ENCODE measurements at places on chromosomes 7 and 10.

DNA sequence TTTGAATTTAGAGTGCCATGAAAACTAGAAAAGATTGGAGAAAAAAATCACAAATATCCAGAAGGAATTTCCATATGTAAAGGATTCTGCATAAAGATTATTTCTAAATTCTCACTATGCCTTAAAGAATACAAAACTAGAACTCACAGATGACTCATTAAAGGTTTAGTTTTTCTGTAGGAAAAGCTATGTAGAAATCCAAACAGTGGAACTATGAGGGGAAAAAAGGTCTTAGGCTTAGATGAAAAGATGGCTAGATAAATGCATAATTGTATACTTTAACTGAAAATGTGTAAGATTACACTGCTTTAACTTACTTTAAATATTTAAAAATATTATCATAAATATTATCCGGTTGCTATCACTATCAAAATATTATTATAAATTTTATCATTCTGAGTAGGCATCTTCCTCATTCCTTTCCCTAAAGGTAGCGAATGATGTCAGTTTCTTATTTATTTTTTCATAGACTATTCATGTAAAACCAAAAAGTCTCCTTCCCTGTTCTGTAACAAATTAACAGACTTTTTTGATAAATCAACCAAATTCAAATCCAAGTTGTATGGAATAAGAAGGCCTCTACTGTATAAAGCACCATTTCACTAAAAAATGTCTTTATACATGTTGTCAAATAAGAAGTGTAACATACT, 69.1 kb upstream of the COMTD1 start:
- DNase-seq, result no peak

DNA sequence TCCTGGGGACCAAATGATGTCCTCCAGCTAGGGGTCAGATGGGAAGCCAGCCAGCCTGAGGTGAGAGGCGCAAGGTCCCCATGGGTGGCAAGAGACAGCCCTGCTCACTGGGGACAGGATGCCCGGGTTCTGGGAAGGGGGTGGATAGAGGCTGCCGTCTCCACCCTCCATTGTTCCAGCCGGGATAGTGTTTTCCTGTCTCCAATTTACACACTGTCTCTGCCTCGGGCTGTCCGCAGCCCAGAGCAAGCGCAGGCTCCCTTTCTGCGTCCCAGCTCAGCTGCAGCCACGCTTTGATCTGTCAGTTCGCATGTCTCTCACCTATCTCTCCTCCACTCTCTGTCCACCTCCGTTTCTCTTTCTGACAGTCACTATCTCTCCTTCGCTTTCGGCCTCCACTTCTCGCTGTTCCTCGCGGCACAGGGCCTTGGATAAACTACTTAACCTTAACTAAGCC, 2.1 kb downstream of the EPHB4 start:
- peak; percentile 29 for DNase-seq

- no peak for DNase-seq
Observed at GRCh38 chr10:84826704-84827103, 498.3 kb downstream of the CCSER2 start.

DNA sequence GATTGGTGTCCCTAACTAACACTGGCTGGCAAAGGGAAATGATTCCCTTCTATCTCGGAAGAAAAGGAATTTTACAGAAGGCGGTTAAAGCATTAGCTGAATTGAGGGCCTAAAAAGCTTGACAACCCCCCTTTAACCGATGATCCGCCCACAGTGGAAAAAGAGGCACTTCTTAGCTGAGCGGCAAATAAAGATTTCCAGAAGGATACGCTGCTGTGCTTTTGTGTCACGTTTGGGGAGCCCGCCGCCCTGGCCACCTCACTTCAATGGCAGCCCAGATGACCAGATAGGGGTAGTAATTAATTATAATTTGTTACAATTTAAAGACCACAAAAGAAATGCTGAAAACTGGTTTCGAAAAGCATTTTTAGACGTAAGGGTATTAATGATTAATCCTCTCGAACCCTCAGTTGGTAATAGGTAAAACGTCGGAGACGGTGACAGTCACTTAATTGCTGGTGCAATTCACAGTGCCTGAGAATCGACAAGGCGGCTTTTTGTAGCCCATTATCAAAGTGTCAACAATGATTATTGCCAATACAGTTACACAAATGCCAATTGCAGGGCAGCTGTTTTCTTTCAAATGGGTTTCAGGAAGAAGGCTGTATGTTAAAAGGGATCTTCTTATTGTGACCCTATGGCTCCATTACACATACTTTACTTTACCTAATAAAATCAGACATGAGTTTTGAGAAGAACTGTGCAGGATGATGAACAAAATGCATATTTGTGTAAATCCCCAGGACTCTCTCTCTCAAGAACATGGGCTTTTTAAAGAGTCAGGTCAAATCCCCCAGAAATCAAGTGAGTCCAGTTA, 154.1 kb downstream of the PIP4K2A start:
- no peak for DNase-seq

DNA sequence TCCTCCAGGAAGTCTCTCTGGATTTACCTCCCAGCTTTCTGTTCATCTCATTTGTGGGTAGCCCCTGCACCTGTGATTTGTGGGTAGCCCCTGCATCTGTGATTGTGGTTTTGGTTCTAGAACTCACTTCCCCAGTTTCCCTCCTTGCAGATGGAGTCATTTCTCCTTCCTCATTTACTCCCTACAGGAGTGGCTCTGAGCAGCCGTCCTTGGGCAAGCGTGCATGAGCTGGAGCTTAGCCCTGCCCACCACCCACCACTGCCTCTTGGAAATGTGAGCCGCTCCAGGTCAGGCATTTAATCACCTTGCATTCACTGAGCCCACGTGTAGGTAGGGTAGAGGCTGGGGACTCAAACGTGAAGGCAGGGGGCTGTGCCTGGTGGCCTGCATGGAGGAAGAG, 8.2 kb downstream of the COL26A1 start:
- DNase-seq, result no peak

DNA sequence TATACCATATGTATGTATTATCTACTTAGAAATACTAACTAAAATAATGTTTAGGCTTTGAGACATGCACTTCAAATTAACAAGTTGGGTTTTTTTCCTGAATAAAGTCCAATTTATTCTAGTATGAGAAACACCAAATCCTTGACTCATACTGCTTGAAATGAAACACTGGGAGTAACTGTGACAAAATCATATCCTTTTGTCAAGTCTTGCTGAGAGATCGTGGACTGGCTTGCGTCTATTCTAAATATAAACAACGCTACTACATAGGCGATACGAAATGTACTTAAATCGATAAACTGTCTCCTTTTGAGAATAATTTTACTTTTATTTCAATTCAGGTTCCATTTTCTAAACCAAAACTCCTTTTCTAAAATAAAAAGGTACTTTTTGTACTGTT, 16.3 kb downstream of the SMURF1 start:
- DNase-seq, result no peak

DNA sequence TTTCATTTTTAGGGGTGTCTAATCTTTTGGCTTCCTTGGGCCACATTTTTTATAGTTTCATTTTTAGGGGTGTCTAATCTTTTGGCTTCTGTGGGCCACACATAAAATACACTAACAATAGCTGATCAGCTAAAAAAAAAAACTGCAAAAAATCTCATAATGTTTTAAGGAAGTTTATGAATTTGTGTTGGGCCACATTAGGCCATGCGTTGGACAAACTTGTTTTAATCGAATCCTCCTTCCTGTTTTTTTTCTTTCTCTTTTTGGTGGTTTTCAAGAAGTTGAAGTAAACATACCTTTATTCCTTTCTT, 37.4 kb downstream of the ZNRF2 start:
- DNase-seq, result no peak

- no peak for DNase-seq
Observed at GRCh38 chr10:1526436-1527055, 210.8 kb downstream of the ADARB2 start.

GRCh38 chr10:113093188-113094113, 143.4 kb downstream of the TCF7L2 start:
- no peak for DNase-seq

DNA sequence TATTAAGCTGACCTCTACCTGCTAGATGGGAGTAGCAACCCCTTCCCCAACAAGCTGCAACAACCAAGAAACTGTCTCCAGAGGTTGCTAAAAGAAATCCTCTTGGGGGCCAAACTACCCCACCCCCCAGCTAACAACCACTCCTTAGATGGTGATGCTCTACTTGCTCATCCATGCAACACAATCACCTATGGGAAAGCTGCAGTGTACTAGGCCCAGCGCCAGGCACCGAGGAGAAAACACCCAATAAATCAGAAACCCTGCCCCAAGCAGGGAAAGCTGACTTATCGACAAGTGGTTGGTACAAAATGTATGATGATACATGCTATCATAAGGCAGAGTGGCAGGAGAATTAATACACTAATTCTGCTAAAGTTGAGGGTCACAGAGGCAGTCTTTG, 17.3 kb downstream of the SLC25A13 start:
- DNase-seq, result no peak

DNA sequence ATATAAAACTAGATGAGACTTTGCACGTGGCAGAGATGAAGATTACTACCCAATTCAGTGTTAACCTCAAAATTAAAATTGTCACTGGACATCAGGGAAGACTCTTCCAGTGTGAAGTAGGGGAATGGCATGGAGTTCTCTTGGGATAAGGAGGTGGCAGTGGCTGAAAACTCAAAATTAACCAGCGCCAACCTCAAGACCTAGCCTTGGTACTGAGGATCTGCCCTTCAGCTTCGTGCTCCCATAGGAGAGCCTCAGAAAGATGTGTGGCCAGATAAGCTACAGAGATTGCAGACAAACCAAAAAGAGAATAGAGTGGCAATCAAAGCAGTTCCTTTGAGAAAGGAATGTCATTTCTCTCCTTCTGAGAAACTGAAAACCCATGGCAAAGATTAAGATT, 47.3 kb upstream of the CAPZA2 start:
- no peak for DNase-seq

GRCh38 chr7:143885951-143886350, 16.0 kb downstream of the TCAF1 start:
- peak; percentile 33 for DNase-seq

- DNase-seq, result no peak
Observed at GRCh38 chr10:18066947-18067346, 73.3 kb upstream of the CACNB2 start.

DNA sequence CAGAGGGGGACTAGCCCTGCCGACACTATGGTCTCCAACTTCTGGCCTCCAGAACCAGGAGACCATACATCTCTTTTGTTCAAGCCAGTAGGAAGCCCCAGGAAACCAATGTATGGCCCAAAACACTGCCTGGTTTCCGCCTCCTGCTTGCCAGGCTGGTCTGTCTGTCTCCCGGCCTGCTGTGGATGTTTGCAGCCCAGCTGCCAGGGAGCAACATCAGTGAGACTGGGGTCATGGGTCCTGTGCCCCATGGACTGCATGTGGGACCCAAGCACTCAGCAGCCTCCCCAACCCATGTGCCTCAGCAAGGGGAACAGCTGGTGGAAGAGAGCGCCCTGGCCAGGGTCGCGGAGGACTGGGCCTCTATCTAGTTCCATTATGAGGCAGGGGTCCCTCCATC, 33.4 kb upstream of the NUB1 start:
- DNase-seq, result no peak

- DNase-seq, result no peak
Observed at GRCh38 chr7:84193747-84194146, 842 bp downstream of the SEMA3A start.

DNA sequence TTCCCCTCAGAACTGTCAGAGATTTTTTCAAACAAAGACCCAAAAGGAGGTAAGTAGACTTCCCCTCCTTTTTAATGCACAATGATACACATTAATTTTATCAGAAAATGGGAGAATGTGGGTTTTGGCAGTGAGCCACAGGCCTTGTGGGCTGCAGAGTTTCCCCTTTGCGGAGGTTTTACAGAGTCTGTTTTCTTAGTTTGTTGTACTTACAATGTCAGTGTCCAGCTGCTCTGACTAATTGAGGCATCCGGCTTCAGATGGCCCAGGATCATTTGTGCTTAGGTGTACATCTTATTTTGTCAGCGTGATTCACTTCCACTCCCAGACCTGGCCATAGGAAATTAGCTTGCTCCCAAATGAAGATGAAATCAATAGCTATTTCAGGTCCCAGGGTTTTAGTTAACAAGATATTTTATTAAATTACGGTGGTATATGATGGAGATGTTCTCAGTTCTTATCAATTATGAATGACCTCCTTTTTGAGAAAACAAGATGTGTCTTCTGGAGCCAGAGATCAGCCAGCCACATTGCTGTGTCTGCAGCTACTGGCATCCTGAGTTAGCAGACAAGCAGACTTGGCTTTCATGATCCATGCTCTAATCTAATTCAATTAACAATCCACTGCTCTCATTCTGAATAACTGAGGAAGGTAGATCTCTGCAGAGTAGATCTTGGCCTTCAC, 1086.6 kb upstream of the SORCS1 start:
- no peak for DNase-seq

DNA sequence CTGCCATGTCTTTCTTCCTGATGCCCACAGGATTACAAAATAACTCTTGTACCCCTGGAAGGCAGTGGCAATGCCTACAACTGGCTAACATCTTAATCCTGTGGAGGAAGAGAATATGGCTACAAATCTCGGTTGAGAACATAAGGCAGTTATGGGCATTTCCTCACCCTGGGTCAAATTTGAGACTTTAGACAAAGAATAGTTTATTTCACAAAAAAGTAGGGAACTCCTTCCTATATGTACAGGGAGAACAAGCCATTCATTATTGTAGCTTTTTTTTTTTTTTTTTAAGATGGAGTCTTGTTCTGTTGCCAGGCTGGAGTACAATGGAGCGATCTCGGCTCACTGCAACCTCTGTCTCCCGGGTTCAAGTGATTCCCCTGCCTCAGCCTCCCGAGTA, 2.6 kb downstream of the ALDH18A1 start:
- no peak for DNase-seq

- peak; percentile 15 for DNase-seq
Observed at GRCh38 chr7:113404245-113404644, 285.9 kb upstream of the SMIM30 start.

DNA sequence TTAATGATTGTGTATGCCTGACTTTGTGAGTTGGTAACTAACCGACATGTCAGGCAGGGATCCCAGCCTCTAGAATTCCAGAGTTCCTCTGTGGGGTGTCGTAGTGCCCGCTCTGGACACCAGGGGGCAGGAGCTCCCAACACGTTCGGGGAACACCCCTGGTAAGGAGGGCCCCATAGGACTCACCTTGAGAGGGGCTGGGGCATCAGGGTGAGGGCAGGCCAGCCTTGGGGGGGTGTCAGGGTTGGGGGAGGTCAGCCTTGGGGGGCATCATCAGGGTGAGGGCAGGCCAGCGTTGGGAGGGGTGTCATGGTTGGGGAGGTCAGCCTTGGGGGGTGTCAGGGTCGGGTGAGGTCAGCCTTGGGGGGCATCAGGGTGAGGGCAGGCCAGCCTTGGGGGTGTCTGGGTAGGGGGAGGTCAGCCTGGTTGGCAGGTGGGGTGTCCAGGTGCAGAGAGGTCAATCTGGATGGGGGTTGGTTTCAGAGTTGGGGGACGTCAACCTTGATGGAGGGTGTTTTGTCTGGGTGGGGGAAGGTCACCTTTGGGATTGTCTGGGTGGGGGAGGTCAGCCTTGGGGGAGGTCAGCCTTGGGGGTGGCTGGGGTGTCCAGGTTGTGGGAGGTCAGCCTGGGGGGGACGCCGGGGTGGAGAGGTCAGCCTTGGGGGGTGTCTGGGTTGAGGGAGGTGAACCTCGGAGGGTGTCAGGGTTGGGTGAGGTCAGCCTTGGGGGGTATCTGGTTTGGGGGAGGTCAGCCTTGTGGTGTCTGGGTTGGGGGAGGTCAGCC, 45.6 kb upstream of the SUN1 start:
- DNase-seq, result peak; percentile 82

- no peak for DNase-seq
Observed at GRCh38 chr10:71131096-71131495, 81.3 kb upstream of the UNC5B start.

GRCh38 chr10:94216201-94216600, 146.5 kb downstream of the NOC3L start:
- DNase-seq, result no peak
